ENCODE measurements at places on chromosomes 2 and 18. TPM values are rescaled to one million over a fixed set of nuclear protein-coding genes. Genes with fewer than 3 reads are reported as not detected.
A peak's percentile ranks its signal among the peaks of the same experiment; 100 is the strongest.

LINC00305 gene
- 16.4 TPM for total RNA-seq

DNA sequence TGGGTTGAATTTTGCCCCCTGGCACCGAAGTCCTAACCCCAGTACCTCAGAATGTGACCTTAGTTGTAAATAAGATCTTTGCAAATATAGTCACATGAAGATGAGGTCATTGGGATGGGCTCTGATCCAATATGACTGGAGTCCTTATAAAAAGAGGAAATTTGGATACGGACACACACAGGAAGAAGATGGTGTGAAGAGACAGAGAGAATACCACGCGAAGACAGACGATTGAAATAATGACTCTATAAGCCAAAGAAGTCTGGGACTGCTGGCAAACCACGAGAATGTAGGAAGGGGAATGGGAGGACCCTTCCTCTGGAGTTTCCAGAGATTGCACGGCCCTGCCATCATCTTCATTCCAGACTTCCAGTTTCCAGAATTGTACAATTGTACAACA lies 98.6 kb downstream of the CPO start:
- DNase-seq = no peak
- H3K4me1 ChIP-seq = peaks cover 27% of the 10 kb centered on the region

DNA sequence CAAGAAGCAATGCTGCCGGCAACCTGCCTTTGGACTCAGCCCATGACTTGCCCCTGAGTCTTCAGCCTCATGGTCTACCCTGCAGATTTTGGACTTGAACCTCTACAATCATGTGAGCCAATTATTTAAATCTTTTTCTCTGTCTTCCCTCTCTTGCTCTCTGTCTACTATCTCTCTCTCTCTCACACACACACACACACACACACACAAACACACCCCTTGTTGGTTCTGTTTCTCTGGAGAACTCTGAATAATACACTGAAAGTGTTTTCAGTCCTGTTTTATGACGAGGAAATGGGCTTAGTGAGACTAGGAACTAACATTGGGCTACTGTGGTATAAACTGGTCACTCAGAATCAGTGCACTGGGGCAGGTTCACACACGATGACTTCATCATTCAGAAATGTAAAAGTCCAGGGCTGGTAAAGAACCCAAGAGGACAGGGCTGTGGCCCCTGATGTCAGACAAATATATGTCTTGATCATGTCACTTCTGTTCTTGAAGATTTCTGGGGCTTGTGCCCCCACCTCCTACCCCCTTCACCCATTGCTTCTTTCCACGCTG lies 266.1 kb upstream of the SIX2 start:
- no peak overlapping the region for H3K4me3 ChIP-seq
- no peaks in the 10 kb centered on the region for H3K27me3 ChIP-seq
- no peaks in the 10 kb centered on the region for H3K36me3 ChIP-seq
- DNase-seq = no peak
- H3K27ac ChIP-seq = no peak overlapping the region

- no peaks in the 10 kb centered on the region for H3K36me3 ChIP-seq
- H3K27me3 ChIP-seq = peaks cover 7% of the 10 kb centered on the region
- DNase-seq = no peak
Measured at GRCh38 chr18:63965716-63966330, 4.1 kb upstream of the SERPINB8 start.

SKOR2 gene
- total RNA-seq = 0.38 TPM

DNA sequence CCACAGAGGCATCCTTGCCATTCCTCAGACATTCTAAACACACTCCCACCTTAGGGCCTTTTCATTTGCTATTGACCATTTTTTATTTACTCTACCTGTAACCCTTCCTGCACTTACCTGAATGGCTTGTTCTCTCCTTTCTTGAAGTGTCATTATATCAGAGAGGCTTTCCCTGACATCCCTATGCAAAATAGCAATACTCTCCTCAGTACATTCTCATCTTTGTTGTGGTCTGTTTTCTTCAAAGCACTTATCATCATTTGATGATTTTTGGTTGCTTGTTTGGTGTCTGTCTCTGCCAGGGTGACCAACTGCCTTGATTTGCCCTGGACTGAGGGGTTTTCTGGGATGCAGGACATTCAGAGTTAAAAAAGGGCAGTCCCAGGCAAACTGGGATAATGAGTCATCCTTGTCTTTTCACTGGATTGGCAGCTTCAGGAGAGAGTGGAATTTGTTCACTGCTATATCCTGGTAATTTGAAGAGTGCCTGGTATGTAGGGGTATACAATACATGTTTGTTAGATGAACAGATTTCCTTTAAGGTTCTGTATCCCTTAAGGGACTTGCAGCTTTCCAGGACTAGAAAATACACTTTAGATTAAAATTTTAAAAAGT lies 102.4 kb downstream of the BABAM2 start:
- H3K4me3 ChIP-seq = no peak overlapping the region
- peaks cover 4% of the 10 kb centered on the region for H3K4me1 ChIP-seq
- H3K27me3 ChIP-seq = no peaks in the 10 kb centered on the region
- H3K36me3 ChIP-seq = peaks cover 6% of the 10 kb centered on the region
- H3K27ac ChIP-seq = no peak overlapping the region
- no peak for DNase-seq

DNA sequence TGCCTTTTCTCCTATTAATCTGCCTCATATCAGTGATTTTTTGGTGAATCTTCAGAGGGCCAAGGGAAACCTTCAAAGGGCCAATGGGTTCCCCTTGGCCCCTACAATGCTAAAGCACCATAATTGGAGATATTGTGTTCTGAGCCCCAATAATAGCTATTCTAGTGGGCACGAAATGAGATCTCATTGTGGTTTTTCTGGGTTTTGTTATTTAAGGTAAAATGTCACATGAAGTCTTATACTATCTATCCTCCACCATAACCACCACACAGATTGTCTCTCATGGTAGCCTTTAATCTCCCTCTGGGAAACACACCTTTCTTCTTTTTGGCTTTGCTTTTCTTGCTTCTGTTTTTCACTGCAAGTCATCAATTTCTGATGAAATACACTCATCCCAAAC lies 152.8 kb downstream of the B3GNT2 start:
- no peak overlapping the region for H3K4me3 ChIP-seq
- H3K27me3 ChIP-seq = peaks cover 7% of the 10 kb centered on the region
- H3K4me1 ChIP-seq = no peaks in the 10 kb centered on the region
- DNase-seq = no peak

- peaks cover 15% of the 10 kb centered on the region for H3K27me3 ChIP-seq
- H3K4me1 ChIP-seq = peaks cover 30% of the 10 kb centered on the region
- H3K27ac ChIP-seq = peak overlapping the region; percentile 98
- peak; percentile 30 for DNase-seq
Measured at GRCh38 chr2:38750011-38750890, 910 bp downstream of the SRSF7 start.

GRCh38 chr2:196638765-196639164 lies 750 bp upstream of the CCDC150 start:
- DNase-seq = no peak
- H3K27me3 ChIP-seq = peaks cover 1% of the 10 kb centered on the region
- no peaks in the 10 kb centered on the region for H3K36me3 ChIP-seq
- no peak overlapping the region for H3K27ac ChIP-seq

- H3K27me3 ChIP-seq = peaks cover 9% of the 10 kb centered on the region
- H3K36me3 ChIP-seq = peaks cover 3% of the 10 kb centered on the region
- H3K4me3 ChIP-seq = peak overlapping the region; percentile 57
Measured at GRCh38 chr2:207227062-207227748, 61.5 kb upstream of the KLF7 start.

DNA sequence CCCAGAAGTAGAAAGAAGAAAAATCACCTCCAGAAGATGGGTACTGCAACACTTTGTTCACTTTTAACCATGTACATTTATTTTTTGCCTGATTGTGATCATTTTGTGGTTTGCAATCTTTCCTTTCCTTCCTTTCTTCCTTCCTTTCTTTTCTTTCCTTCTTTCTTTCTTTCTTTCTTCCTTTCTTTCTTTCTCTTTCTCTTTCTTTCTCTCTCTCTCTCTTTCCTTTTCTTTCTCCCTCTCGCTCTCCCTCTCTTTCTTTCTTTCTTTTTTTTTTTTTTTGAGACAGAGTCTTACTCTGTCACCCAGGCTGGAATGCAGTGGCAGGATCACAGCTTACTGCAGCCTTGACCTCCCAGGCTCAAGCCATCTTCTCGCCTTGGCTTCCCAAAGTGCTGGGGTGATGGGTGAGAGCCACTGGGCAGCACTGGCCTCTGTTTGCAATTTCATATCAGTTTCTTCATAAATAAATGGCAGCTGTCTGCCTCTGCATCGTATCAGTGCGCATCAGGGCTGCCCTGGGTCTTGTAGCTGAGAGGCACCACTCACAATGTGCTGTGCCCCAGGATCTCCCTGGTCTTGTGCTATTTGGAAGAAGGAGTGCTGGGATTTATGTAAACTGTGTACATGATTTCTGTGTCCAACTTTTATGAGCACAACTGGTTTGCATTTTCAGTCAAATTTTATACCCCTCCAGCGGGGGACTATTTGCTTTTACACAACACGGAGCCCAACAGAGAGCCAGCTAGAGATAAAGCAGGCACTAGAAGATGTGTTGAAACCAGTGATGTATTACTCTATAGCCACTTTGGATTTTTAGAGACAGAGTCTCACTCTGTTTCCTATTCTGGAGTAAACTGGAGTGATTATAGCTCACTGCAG lies 6.9 kb upstream of the LIMS2 start:
- no peak overlapping the region for H3K27ac ChIP-seq
- no peak for DNase-seq
- no peak overlapping the region for H3K4me3 ChIP-seq
- H3K36me3 ChIP-seq = no peaks in the 10 kb centered on the region
- H3K4me1 ChIP-seq = peaks cover 6% of the 10 kb centered on the region
- H3K27me3 ChIP-seq = peaks cover 6% of the 10 kb centered on the region

DNA sequence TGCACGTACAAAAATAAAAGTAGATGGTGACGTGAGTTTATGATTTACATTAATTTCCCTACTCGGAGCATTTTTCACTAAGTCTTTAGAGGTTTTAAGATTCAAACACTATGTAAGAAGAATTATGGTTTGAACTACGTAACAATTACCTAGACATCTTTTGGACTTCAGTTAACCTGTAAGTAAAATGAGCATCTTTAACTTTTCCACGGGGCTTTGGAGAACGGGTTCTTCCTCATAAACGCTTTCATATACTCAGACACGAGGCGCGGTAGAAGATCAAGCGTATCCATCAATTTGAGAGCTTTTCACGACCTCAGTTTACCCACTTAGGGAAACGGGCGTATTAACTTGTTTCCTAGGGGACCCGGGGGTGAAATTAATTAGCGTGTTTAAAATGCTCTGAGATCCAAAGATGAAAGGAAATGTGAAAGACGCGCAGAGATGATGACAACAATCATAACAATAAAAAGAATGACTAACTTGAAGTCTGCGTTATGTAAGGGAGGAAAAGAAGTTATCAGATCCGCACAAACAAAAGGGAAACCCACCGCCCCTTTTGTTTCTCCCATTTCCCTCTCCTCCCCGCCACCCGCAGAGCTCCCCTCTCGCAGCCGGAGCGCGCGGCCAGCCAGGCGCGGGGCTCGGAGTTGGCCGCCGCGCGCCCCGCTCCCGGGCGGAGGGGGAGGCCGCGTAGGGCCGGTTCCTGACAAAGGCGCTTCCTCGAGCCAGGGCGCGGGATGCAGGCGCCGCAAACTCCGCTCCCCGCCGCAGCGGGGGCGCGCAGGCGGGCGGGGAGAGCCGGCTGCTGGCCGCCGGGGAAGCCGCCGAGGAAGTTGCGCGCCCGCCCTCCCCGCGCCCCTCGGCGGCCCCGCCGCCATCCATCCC lies 807 bp downstream of the PELI1 start:
- H3K4me1 ChIP-seq = peaks cover 40% of the 10 kb centered on the region
- H3K4me3 ChIP-seq = peak overlapping the region; percentile 98
- peak; percentile 56 for DNase-seq
- H3K27me3 ChIP-seq = peaks cover 3% of the 10 kb centered on the region

INHA gene
- not detected for total RNA-seq
